Neural progenitor cell (in vitro differentiated cells): ENCODE measurements at places on chromosomes 3 and 15. TPM values are rescaled to one million over a fixed set of nuclear protein-coding genes. Genes with fewer than 3 reads are reported as not detected.

GRCh38 chr3:131480116-131480515 is 22.7 kb downstream of the MRPL3 start:
- no peaks in the 10 kb centered on the region for H3K27me3 ChIP-seq
- H3K4me1 ChIP-seq = peaks cover 18% of the 10 kb centered on the region
- DNase-seq = no peak

DNA sequence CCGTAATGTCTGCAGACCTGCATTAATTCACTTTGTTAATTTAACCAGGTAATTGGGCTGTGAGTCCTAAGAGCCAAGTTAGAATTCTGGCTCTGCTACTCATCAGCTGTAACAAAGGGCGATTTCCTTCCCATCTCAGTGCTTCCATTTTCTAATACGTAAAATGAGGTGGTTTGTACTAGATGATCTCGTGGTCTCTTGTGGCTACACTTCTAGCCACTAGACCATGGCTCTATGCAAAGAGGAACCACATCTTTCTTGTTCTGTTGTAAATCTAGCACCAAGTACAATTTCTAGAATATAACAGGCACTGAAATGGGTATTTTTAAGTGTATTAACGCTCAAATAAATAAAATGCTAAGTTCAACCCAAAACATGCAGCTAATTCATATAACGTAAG is 174.4 kb upstream of the THBS1 start:
- H3K36me3 ChIP-seq = no peaks in the 10 kb centered on the region
- H3K4me1 ChIP-seq = no peaks in the 10 kb centered on the region
- H3K27me3 ChIP-seq = no peaks in the 10 kb centered on the region
- no peak for DNase-seq
- H3K27ac ChIP-seq = no peak overlapping the region

The KBTBD8 gene
- total RNA-seq = 5.6 and 8.3 TPM in 2 replicates

The GREM1 gene
- total RNA-seq = 2.9 and 4.4 TPM in 2 replicates
